Suppressor macrophage treated with lipopolysaccharide for 1 hour (primary cell): ENCODE measurements at places on chromosomes 7 and 10.

GRCh38 chr7:100430493-100431285 lies 1.1 kb downstream of the MEPCE start:
- DNase-seq = peak; percentile 39

DNA sequence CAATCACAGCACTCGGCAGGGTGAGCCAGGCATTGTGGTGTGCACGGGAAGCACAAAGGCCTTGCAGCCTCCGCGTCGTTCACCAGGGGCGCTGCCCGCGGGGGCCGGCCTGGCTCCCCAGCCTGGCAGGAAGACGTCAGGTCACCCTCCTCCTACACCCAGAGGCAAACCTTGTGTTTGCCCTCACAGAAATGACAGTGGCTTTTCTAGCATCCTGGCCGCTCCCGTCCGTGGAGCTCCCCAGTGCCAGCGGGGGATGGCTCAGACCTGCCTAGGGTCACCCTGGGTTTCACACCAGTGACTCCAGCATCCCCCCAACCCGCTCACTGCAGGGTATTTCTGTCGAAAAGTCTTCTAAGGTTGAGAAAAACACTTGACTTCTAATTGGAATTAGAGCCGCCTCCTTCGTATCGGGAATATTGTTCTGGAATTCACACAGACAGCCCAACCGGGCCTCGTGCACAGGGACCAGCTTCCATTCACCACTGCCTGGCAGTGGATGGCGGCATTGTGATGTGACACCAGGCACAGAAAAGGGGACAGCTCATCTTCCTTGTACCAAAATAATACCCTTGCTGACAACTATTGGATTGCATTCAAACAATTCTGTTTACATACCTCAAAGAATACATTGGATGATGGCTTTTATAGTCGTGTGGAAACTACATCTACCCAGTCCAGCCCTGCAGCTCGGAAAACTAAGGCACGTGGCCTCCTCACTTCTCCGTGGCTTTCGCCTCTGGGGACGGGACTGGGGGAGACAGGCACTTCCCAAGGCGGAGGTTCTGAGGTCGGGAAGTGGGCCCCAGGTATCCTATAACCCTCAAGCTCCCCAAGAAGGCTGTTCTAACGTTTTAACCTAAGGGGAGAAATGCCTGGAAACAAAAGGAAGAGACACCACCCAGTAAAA lies 109.0 kb downstream of the EBF3 start:
- DNase-seq = no peak

DNA sequence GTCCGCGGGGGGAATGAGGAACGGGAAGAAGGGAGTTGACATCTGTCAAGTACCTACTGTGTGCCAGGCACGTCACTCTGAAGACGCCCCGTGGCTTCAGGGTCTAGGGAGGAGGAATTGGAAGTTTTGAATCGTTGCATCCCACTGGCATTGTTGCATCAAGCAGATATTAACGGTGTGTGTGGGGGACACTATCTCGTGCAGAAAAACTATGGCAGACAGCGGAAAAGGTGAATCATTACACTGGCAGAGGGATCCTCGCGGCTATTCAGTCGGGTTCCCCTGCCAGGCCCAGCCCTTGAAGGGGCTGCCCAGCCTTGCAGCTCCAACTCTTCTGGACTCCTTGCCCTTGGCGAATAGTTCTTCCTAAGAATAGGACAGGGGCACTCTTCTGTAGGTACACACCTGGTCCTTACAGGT lies 1.0 kb upstream of the KIAA1549 start:
- DNase-seq = no peak

DNA sequence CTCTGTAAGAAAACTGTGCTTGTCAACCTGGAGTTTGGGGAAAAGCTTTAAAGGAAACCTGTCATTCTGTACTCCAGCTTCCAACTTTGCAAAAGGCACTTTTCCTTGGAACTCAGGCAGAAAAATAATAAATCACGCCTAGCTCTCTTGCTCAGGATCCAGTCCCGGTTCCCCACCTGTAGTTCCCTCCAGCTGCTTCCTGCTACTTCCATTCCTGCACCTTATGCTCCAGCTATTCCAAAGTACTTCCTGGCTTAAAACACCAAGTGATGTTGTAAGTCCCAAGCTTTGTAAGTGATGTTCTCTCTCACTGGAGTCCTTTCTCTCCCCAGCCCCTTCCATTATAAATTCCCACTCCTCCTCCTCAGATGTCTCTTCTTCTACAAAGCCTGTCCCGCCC lies 98.6 kb downstream of the GRM8 start:
- no peak for DNase-seq

DNA sequence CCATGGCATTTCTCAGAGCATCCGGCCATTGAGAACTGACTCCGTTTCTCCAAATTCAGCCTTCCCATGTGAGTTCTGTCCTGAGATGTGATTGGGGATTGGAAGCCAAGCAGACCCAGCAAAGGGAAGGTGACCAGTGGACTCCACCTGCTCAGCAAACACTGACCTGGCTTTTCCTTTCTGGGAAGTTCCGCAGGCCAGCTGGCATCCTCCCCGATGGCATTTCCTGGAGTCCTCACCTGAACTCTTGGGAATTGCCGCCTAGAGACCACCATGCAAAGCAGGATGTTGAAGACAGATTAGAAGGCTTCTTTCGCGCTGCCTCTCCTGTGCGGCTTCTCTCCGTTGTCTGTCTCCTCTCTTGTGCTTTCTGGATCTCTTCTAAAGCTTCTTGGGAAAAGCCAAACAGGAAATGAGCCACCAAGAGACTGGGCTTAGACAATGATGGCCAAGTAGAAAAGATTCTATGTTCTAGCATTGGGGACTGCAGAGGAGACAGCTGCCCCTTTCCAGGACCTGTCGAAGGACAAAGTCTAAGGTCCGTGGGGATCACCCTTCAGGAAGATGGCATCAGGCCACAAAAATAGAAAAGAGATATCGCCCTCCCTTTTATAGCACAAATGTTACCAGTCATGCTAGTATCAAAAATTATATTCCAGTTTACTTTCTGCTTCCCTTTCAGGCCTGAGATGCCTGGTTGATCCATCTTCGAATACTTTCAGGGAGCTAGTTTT lies 103.7 kb upstream of the INSYN2A start:
- DNase-seq = no peak

DNA sequence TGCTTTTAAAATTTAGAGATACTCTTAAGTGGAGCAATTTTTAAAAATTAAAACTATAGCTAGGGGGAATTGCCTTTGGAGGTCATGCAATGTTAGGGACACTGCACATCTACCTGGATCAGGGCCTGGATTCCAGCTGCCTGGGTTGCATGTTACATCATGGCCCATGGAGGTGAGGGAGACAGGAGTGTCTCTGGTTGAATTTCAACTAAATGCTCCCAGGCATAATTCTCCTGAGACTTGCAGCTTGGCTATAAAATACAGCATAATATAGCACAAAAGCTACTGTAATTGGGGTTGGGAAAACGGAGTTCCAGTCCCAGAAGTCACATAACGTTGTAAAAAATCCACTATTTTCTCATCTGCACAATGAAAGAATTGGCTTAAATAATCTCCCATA lies 782.5 kb downstream of the LRMDA start:
- DNase-seq = no peak

DNA sequence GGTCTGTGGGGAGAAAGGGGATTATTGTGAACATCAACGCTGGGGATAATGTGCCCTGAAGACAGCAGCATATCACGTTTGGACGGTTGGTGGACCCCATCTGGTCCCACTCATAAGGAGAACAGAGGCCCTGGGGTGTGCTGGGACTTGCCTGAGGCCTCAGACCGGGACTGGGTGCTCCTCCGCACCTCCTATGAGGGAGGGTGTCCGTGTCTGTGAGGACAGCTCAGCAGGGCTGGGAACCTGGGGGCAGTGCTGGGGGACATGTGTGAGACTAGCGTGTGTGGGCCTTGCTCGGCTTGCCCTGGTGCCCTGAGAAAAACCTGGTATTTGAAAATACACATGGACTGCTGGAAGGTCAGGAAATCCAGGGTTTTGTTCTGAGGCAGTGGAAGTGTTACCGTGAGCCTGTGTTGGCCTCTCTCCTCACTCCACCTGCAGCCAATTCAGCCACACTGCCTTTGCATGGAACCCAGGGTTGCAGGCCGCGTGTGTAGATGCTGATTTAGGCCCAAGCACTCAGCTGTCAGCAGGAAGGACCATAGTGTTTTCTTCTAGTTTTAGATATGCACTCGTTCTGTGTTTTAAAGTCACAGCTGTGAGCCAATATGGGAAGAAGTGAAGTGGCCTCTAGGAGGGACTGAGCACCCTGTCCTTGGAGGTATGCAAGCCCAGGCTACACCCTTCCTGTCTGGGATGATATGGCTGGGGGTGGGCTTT lies 13.4 kb upstream of the SH2D4B start:
- no peak for DNase-seq
